ENCODE measurements at places on chromosomes 6 and 20.

DNA sequence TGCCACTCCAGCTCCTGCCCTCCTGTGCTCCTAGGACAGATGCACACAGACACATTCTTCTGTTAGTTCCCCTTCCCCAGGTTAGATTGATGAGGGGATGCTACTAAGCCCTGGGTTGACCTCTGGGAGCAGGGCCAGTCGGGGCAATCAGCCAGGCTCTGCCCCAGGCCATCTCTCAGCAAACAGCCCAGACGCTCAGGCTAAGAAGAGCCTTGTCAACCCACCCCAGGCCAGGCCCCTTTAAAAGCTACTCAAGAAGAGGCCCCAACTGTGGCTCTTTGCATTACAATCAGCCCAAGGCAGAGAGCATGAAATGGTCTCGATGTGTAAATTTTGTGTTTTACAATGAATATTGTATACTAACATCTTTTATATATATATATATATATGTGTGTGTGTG is 107.4 kb downstream of the TFAP2A start:
- DNase-seq: no peak

DNA sequence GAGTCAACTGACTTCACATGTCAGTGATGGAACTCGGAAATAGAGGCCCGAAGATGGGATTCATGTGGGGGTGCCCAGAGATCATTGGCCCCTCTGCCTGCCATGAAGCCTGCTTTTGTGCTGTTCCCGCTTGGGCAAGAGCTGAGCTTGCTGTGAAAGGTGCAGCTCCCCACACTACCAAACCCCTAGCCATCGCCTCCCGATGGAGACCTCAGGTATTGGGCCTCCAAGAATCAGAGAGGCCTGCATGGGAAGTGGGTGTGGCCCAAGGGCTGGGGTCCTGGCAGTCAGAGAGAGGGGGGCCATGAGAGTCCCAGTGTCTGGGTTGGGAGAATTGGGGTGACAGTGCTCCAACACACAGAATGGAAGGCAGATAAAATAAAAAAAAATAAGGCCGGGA is 160.9 kb downstream of the SOD2 start:
- no peak for DNase-seq

- DNase-seq: no peak
Observed at GRCh38 chr6:123418071-123418470, 218.7 kb downstream of the TRDN start.

- no peak for DNase-seq
Observed at GRCh38 chr6:39317256-39317655, 3.0 kb upstream of the KCNK17 start.

- no peak for DNase-seq
Observed at GRCh38 chr6:153170511-153170910, 39.4 kb upstream of the RGS17 start.

GRCh38 chr6:79438030-79438429 is 99.2 kb downstream of the LCA5 start:
- no peak for DNase-seq

GRCh38 chr20:19644085-19644484 is 114.0 kb upstream of the RIN2 start:
- DNase-seq: no peak

DNA sequence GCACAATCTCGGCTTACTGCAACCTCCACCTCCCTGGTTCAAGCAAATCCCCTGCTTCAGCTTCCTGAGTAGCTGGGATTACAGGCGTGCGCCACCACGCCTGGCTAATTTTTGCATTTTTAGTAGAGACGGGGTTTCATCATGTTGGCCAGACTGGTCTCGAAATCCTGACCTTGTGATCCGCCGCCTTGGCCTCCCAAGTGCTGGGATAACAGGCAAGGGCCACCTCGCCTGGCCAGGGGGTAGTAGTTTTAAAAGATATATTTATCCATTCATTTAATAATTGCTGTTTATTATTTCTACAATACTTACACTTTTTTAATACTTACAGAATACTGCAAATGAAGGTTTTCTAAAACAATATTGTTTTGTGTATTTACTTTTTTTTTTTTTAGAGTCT is 15.5 kb upstream of the DDX27 start:
- no peak for DNase-seq

- DNase-seq: no peak
Observed at GRCh38 chr6:142395768-142396231, 94.0 kb downstream of the ADGRG6 start.

DNA sequence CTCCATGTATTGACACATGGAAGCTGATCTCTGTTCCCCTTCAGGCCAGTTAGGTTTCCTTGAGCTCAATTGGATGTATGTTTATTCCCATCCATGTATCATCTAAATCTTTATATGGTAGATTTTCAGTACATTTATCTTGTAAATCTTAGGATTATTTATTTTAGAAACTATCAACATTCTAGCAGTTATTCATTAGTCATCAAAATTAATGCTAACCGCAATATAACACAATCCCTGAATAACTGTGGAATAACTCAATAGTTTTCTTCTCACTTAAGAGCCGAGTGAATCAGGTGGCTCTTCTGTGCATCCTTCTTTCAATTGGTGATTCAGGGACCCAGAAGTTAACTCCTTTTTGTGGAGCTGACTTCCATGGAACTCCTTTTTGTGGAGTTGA is 15.5 kb upstream of the TBX18 start:
- no peak for DNase-seq

DNA sequence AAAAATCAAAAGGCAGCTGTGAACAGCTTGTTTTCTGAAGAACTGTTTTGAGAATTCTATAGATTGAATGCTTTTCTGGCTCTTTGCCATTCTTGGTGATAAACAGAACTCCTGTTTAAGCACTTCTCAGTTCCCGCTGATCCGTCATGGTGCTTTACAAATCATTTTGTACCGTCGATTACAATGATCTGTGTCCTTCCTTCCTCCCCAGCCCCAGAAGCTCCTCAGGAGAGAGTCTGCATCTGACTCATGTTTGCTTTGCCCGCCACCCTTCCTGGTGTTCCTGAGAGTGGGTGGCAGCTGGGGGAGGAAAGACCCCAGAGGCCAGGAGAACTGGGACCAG is 538.6 kb upstream of the MARCKS start:
- no peak for DNase-seq
